Body of pancreas (tissue), 4 donors: ENCODE measurements at places on chromosomes 3 and 15.

- no peak for DNase-seq
These were observed 131.6 kb downstream of the LEKR1 start for GRCh38 chr3:156957715-156958114.

- DNase-seq, result no peak
These were observed 34.0 kb upstream of the SLC6A11 start for GRCh38 chr3:10781981-10782380.

GRCh38 chr3:190224456-190224855 is 97.8 kb downstream of the CLDN1 start:
- no peak for DNase-seq

DNA sequence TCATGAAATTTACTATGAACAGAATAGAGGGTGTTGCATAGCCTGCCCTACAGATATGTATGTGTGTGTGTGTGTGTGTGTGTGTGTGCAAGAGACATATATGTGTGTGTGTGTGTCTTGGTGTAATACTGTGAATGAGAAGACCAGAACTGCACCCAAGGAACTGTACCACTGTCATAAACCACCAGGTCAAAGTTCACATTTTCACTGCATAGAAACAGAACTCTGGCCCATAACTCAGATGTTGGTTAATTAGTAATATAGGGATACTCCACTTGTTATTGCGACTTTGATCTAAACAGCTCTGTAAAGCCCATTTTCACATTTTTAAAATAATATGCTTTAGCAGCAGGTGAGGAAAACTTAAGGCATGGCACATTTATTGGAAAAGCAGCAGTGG is 111.8 kb downstream of the IGF2BP2 start:
- DNase-seq, result no peak

- no peak for DNase-seq
These were observed 36.9 kb downstream of the SH3BP5 start for GRCh38 chr3:15295506-15295905.

DNA sequence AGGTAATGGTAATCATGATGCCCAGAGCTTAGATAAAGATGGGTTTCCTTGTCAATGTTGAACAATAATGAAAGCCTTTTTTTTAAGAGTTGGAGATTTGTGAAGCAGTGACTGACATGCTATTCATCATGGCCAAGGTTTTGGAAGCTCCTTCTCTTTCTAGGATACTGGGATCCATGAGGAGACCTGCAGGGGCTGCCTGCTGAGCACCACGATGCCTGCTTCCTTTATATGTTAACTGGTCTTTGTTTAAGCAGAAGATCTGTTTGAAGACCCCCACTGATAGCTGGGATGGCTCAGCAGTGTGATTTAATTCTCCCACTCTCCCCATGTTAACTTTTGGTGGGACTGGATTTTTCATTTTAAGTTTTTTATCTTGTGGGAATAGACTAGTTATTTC is 15.8 kb downstream of the RBP1 start:
- DNase-seq, result no peak

- DNase-seq, result no peak
These were observed 480.3 kb downstream of the LPP start for GRCh38 chr3:188634285-188634684.

DNA sequence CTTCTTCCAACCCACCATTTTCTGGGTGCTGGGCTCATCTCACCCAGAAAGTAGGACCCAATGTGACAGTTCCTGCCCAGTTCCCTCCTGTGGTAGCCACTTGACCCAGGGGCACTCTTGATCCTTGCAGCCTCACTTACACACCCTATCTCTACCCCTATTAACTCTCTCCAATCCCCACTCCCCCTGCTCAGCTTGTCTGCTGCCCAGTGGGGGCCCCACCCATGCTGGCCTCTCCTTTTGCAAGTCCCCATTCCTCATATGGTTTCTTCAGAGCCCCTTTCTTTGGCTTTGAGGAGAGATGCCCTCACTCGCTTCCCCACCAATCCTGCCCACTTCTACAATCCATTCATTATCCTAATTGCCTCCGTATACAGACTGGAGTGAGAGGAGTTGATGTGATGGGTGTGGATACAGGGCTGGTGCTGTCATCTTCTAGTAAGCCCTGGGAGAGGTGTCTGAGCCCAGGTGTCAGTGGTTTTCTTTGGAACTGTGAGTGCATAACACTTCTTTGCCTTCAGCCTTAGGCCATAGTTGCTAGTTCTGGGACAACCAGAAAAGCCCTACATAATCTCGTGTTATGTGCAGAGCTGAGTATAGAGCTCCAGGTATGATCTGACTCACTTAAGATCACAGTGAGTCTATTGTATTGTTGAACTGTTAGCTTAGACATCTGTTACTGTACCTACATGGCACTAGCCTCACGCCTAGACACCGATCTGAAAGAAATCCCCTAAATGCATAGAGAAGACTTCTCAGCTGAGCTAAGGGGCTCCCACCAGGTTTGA is 4.8 kb upstream of the CCR5 start:
- no peak for DNase-seq

- DNase-seq, result no peak
These were observed 1.6 kb upstream of the FOXP1 start for GRCh38 chr3:71585131-71585530.

DNA sequence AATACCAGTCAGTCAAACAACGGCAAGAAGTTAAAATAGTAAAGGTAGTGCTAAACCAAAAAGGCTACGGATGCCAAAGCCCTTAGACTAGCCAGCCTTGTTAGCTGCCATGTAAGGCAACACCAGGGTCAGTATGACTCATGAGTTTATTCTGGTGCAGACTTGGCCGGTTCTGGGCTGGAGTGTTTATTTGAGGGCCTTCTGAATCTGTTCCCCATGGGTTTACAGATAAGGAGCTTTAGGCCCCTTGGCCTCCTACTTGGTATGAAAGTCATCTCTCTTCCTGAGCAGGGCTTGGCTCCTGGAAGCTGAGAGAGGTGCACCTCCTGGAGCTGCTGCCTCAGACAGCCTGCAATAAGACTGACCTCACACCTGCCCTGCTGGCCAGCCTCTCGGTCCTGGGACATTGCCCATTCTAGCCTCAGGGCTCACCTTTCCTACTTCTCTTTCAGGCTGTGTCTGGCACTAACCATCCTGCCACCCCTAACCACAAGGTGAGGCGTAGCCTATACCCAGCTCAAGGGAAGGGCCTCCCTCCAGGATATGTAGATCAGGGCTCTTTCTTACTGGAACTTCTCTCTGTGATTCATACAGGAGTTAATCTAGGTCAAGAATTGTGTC is 10.4 kb upstream of the RTP1 start:
- DNase-seq, result no peak

DNA sequence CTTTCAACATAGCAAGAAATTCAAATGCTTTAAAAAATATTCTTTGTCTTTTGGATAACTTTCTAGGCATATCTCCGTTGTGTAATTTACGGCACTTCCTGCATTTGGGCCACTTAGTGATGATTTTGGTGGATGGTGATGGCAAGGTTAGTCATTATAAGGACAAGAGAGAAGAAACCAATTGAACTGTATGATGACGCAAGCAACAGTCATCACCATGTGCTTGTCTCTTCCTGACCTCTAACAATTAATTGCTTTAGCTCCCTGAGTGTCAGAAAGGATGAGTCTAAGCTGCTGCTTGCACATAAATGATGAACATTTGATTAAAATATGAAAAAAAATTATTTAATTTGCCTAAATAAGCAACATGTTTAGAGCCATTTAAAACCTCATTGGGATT is 11.3 kb upstream of the P2RY12 start:
- no peak for DNase-seq

DNA sequence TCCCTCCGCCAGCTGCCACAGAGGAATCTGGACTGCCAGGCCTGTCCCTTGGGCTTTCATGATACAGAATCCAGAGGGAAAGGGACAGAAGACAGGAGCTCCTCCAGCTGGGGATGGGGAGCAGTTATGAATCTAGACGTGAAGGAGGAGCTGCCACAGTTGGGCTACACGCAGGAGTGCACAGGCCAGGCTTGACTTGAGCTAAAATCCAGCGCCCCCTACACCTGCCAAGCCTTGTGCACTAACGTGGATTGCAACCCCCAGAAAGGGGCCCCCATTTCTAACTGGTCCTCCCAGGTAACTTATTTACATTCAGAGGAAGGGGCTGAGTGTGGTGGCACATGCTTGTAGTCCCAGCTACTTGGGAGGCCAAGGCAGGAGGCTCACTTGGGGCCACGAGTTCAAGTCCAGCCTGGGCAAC is 14.3 kb downstream of the KLHL6 start:
- DNase-seq, result no peak
